Activated CD4-positive, alpha-beta T cell treated with anti-CD3 and anti-CD28 coated beads for 36 hours (primary cell): ENCODE measurements at places on chromosomes 16 and 17. TPM values are rescaled to one million over a fixed set of nuclear protein-coding genes. Genes with fewer than 3 reads are reported as not detected.

GRCh38 chr17:74846621-74847020 lies 13.1 kb downstream of the GRIN2C start:
- H3K4me1 ChIP-seq = no peaks in the 10 kb centered on the region
- H3K27ac ChIP-seq = no peak overlapping the region
- no peak overlapping the region for H3K4me3 ChIP-seq
- H3K36me3 ChIP-seq = no peaks in the 10 kb centered on the region
- no peak for DNase-seq
- peaks cover 13% of the 10 kb centered on the region for H3K27me3 ChIP-seq

DNA sequence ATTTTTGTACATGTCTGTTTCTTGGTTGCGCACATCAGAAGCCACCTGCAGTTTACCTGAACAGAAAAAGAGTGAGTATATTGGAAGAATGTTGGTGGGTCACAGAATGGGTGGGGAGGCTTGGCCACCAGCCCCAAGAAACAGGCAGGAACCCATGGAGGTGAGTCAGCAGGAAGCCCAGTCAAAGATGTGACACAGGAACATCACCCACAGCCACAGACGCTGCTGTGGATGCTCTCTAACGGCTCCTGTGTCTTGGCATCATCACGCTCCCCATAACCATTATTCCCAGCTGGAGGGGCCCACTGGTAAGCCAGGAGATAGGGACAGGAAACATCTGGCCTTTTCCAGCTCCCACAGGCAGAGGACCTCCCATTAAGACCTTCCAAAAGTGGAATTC lies 94.0 kb upstream of the WSB1 start:
- H3K4me1 ChIP-seq = no peaks in the 10 kb centered on the region
- H3K36me3 ChIP-seq = no peaks in the 10 kb centered on the region
- no peak overlapping the region for H3K4me3 ChIP-seq
- no peak for DNase-seq
- H3K27ac ChIP-seq = no peak overlapping the region

DNA sequence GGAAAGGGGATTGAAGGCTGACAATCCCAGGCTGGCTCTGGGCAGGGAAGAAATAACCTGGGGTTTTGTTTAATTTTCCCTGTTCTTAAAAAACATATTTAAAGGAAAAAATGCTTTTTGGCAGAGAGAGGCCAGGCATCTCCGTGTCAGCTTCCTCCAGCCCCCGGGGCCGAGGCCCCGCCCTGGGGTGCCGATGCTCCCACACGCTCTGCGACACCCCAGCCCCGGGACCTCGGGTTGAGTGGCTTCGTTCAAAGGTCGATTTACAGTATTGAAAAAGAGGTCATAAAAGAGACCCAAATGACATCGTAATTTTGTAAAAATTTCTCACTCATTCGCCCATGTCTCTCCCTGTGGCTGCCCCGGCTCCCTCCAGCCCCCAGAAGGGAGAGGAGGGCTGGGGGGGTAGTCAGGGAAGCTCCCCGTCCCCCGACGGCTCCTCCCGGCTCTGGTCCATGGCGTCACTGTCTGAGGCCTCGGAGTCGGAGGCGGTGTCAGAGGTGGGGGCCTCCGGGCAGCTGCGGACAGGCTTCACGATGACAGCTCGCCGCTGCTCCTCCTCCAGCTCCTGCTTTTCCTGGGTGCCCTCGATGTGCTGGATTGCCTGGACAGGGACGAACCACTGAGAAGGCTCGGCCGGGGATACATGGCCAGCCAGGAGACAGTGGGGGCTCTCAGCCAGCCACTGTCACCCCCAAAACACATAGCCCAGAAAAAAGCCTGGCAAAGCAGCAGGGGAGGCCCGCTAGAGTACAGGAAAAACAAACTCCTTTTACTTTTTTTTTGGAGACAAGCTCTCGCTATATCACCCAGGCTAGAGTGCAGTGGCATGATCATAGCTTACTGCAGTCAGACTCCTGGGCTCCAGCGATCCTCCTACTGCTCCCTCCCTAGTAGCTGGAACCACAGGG lies 14.9 kb downstream of the TFAP4 start:
- no peak for DNase-seq
- H3K27ac ChIP-seq = no peak overlapping the region
- no peak overlapping the region for H3K4me3 ChIP-seq
- H3K4me1 ChIP-seq = peaks cover 3% of the 10 kb centered on the region
- peaks cover 22% of the 10 kb centered on the region for H3K36me3 ChIP-seq

Gene CEP95
- 40.5 TPM for total RNA-seq

Gene CES5A
- not detected for total RNA-seq

Gene CD300H
- not detected for total RNA-seq

- DNase-seq = no peak
- no peak overlapping the region for H3K4me3 ChIP-seq
- H3K27ac ChIP-seq = no peak overlapping the region
- no peaks in the 10 kb centered on the region for H3K36me3 ChIP-seq
Measured at GRCh38 chr16:51049678-51050376, 101.2 kb downstream of the SALL1 start.

Gene SYT17
- total RNA-seq = not detected

Gene G6PC1
- total RNA-seq = not detected

- no peaks in the 10 kb centered on the region for H3K27me3 ChIP-seq
- H3K27ac ChIP-seq = peak overlapping the region; percentile 77
- peaks cover 47% of the 10 kb centered on the region for H3K4me1 ChIP-seq
Measured at GRCh38 chr17:50916708-50917417, 50.7 kb upstream of the TOB1 start.

DNA sequence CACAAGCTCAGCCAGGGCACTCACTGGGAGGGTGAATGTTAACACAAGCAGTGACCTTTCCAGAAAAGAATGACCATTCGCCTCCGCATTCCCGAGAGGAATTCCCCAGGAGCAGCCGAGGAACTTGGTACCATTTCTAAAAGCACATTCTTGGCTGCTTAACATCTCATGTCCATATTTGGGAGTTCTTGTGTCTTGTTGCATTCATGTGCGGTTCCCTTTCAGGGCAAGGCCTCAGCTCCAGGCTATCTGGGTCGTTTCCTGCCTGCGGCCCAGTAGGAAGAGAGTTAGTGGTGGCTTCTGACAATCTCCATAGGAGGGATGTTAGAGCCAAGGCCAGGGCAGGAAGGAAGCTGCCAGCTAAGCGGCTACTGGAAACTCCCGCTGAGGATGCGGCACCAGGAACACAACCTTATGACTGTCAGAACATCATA lies 27.8 kb upstream of the MEAK7 start:
- no peaks in the 10 kb centered on the region for H3K27me3 ChIP-seq
- H3K36me3 ChIP-seq = no peaks in the 10 kb centered on the region
- H3K27ac ChIP-seq = no peak overlapping the region

Gene CSF3
- total RNA-seq = not detected

Gene RNF112
- 0.55 TPM for total RNA-seq

DNA sequence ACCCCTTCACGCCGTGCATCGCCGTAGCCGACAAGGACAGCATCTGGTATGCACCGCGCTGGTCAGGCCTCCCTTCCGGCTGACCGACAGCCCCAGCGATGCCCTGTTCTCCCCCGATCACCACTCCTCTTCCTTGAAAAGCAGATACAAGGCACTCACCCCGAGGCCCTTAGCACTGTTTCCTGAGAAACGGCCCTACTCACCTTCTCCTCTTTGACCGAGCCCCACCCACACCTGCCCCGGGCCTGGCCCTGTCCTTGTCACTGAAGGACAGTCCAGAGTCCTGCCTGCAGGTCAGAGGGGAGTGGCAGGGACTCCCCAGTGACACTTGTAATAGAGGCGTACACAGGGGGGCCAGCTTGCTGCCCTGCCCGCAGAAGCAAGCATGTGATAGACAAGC lies 45.9 kb upstream of the CHMP6 start:
- H3K4me1 ChIP-seq = no peaks in the 10 kb centered on the region
- H3K4me3 ChIP-seq = no peak overlapping the region
- H3K27me3 ChIP-seq = no peaks in the 10 kb centered on the region
- no peak overlapping the region for H3K27ac ChIP-seq

DNA sequence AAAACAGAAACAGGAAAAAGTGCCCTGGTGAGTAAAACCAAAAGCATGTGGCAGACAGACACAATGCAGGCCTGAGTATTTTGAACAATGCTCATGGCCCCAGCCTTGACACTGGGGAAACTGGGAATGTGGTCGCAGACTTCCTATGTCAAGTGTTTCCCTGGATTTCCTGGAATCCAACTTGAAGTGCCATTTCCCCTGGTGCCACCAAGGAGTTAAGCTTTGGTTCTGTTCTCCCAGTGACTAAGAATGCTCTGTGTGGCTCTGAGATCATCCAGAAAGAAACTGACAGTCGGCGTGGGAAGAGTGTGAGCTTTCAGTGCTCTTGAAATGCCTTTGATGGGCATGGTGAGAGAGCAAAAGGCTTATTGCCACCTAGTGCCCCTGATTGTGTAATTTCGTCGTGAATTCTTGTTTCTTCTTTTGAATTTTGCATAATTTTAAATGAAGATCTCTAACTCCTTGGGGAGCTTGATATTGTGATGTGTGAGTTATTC lies 96.0 kb downstream of the YPEL2 start:
- peak; percentile 81 for DNase-seq
- H3K4me1 ChIP-seq = peaks cover 25% of the 10 kb centered on the region
- H3K36me3 ChIP-seq = no peaks in the 10 kb centered on the region
- H3K4me3 ChIP-seq = no peak overlapping the region
- no peak overlapping the region for H3K27ac ChIP-seq
